Stimulated activated CD8-positive, alpha-beta memory T cell treated with anti-CD3 and anti-CD28 coated beads, Interleukin-4, amount 100 ng/mL, for 24 hours (primary cell): ENCODE measurements at places on chromosomes 6 and 20.

DNA sequence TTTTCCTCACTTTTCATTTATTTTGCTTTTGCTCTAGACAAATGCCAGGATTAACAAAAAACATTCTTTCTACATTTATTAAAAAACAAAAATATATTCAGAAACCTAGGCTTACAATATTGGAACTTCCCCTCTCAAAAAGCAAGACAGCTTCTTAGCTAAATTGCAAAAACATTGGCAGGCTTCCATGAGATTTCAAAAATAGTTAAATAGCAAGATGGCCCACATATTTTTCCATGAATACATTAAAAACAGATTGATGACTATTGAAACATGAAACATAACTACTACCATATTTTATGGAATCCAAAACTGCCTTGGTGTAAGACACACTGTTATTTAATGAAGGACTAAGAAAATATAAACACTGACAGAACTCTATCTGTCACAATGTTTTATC is 92.0 kb downstream of the LY86 start:
- no peak for DNase-seq

DNA sequence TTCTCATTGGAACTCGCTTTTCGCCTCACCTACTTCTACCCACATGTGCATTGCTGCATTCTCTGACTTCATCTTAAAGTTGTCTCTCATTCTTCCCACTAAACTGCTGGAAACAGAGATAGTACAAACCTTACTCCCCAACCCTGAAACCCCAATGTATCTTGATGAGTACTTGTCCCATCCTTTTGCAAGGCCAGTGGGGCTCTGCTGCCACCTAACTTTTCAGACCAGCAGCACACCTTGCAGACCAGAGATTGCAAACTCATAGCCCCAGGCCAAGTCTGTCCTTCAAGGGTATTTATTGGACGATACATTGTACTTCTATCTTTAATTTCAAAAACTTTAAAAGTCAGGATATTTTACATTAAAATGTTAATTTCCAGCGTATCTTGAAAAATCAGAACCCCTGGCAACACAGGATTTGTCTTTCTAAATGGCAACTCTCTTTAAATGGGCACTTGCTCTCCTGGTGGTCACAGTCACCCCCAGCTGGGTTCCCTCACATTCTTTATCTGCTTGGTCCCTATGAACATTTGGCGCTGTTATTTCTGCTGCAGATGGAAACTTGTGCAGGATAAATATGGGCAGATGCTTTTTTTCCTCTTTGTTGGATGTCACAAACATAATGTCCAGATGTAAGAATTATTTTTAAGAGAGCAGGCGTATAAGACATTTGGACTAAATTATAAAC is 83.9 kb downstream of the SOD2 start:
- no peak for DNase-seq

DNA sequence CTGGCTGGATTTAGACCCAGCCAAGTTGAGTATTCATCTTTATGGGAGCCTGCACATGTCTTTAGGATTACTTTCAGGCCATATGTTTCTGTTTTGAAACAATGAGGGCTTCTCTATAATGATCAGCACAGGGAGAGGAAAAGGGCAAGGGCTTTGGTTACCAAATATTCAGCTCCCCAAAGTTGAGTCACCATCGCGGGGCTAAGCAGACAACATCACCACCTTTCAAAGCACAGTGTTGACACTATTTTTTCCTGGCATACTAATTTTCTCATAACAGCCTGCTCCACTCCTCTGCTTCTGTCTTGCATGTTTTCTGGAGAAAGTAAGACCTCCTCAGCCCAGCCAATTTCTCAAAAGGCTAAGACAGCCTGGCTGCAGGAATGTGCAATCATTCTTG is 4.9 kb downstream of the SCML4 start:
- DNase-seq: no peak

GRCh38 chr20:61440548-61441055 is 188.5 kb downstream of the CDH4 start:
- DNase-seq: no peak

GRCh38 chr6:145315982-145316600 is 419.2 kb downstream of the EPM2A start:
- DNase-seq: no peak

DNA sequence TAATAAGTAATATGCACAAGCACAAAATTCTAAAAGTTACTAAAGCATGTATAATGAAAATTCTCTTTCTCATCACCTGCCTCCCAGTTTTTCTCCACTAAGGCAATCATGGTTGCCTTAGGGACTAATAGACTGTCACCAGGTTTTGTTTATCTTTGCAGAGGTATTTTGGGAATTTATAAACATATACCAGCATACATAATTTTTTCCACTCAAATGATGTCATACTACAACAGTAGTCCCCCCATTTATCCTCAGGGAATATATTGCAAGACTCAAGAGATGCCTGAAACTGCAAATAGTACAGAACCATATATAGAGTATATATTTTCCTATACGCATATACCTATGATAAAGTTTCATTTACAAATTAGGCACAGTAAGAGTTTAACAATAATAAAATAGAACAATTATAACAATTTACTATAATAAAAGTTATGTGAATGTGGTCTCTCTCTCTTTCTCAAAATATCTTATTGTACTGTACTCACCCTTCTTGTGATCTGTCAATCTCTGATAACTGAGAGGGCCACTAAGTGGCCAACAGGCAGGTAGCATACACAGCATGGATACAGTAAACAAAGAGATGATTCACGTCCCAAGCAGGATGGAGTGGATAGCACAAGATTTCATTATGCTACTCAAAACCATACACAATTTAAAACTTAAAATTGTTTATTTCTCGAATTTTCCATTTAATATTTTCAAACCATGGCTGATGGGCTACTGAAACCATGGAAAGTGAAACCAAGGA is 19.7 kb downstream of the RBL1 start:
- DNase-seq: no peak

- no peak for DNase-seq
Measured at GRCh38 chr6:36760685-36761435, 63.2 kb downstream of the RAB44 start.

DNA sequence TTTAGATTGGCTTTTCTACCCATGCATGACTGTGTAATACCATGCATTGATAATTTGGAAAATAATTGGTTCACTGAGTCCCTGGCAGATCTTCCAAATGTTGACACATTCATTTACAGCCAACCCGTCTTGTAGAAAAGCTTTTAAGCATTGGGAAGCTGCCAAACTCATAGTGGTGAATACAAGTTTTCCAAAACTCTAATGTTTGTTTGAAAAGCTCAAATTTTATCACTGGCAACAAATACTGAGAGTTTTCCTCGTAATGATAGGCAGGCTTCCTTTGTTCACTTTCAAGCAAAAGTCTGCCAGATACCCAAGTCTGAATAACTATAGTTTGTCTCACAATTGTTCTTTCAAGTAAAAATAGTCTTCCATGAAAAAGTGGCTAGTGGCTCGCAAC is 143.0 kb downstream of the FIG4 start:
- DNase-seq: no peak

- DNase-seq: no peak
Measured at GRCh38 chr6:15674690-15675386, 12.0 kb upstream of the DTNBP1 start.

DNA sequence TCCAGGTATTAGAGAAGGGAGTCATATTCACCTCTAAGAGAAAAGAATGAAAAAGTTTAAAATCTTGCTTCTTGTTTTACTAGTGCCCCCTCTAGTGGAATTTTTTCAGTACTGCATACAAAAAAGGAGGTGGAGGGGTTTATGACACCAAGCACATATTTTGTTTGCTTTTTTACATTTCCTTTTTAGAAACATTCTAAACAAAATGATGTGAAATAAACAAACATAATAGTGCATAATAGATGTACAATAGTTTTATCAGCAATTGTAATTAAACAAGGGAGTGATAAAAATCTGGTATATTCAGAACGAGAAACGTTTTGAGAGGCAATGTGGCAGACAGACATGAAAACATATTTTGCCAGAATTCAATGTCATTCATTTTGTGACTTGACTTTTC is 111.0 kb upstream of the TFAP2D start:
- DNase-seq: no peak

DNA sequence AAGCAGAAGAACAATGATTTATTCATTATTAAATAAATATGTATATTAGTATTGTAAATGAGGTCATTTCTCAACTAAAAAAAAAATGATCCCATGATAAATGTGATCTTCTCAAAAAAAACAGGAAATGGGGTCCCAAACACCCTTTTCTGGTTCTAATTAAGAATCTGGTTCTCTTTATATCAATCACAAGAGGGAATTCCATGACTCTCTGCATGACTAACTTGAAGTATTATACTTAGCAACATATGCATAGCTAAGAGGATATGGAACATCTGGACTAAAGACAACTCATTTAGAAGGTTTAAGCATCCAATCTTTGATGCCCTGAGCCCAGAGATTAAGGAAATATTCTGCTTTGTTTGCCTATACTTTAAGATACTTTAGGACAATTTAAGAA is 89.7 kb upstream of the EMILIN3 start:
- DNase-seq: no peak

GRCh38 chr20:17995967-17996819 is 27.4 kb downstream of the MGME1 start:
- no peak for DNase-seq

- DNase-seq: no peak
Measured at GRCh38 chr20:19404826-19405225, 192.4 kb downstream of the SLC24A3 start.

- no peak for DNase-seq
Measured at GRCh38 chr20:5135363-5136012, 8.7 kb downstream of the CDS2 start.

- no peak for DNase-seq
Measured at GRCh38 chr6:56660381-56660730, 17.7 kb upstream of the DST start.

DNA sequence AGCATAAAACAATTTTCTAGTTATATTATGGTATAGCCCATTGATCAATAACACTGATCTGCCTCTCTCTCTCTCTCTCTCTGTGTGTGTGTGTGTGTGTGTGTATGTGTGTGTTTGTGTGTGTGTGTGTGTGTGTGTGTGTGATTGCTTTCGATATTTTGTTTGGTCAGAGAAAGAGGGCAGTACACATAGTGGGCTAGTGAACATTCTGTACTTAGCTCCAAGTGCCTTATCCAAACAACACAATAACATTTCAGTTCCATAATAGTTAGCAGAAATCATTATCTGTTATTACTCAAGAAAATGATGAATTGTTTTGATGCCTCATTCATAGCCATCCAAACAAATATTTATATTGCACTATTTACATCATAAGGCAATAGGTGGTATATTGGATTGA is 979.1 kb upstream of the CITED2 start:
- DNase-seq: no peak

GRCh38 chr20:38267296-38267695 is 6.8 kb upstream of the KIAA1755 start:
- no peak for DNase-seq

DNA sequence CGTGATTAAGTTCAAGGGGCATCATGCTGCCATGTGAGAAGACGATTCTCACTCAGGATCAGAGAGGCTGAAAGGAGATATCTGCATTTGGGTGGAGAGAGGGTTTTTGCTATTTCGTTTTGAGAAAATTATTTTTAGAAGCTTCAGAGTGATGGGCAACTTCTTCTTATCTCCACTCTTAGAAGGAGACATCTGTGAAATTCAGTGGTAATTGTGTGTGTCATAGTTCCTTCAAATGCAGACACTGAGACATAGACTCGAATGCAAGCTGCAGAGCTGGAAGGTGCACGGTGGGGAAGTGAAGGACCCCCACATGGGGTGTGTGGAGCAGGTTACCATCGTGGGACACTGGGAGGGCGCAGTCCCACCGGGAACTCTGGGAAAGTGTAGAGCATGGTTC is 116.8 kb downstream of the PRND start:
- no peak for DNase-seq

DNA sequence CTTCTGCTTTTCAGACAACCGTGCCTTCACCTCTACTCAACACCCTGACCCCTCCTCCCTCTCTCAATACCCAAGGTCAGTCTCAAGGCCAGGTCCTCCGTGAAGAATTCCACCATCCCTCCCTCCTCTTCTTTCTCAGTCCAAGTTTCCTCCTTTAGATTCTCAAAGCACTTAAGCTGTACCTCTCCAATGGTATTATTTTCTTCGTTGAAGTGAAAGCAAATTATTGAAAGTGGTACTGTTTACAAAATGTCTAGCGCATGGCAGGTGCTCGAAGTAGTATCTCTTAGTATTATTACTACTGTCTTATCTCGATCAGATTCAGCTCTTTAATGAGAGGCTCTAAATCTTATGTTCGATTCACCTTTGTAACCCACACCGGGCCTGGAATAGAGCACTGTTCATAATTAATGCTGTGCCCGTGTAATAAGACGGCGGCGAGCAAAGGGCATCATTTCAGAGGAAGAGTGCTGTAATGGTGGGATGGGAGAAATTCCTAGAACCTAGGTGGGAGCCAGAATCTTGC is 593 bp upstream of the RALGAPB start:
- DNase-seq: no peak

- DNase-seq: no peak
Measured at GRCh38 chr6:141103246-141103645, 1029.5 kb upstream of the GJE1 start.

GRCh38 chr20:56371977-56372376 is 13.2 kb downstream of the FAM210B start:
- DNase-seq: no peak

DNA sequence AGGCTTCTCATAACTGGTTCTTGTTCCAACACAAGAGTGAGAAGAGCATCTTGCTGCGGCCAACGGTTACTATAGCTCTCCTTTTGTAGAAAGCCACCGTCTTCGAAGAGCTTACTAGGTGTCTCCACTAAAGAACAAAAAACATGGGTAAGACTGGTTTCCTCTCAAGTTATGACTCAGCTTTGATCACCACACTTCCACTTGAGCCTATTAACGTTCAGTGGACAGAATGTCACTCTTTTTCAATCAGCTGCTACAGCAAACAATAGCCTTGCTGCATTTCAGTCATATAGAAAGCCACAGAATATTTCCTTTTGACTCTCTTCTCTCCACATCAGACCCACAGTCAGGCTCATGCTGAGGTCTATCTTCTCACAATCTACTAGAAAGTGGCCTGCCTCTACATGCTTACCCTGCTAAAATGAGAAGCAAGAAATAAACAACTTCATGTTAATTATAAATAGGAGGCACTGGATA is 243.5 kb upstream of the PREP start:
- peak; percentile 19 for DNase-seq
